ENCODE measurements at places on chromosomes 3 and 15.

- peak; percentile 94 for DNase-seq
These were observed at the start of gene OCA2 for GRCh38 chr15:28098766-28099554. Gene OCA2, minus strand, starts transcription at chr15:28099315. Its CDS starts 17,441 bp downstream, at chr15:28081874.

DNA sequence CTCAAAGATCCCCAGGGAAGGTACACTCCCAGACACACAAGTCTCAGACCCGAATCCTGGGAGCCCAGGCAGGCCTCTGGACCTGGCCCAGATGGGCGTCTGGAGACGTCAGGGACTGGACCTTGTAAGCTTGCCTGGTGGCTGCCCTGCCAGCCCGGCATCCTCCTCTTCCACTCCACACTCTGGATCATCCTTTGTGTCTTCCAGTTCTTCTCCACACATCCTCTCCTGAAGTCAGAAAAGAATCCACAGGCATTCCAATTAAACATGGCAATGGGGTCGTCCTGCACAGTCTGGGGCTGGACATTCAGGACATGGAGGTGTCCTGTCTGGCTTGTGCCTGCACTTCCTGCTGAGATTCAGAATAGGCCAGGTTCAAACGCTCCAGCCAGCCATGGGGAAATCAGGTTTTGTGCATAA, 208.8 kb upstream of the IGF1R start:
- no peak for DNase-seq

GRCh38 chr3:108605028-108605427, 15.5 kb downstream of the DZIP3 start:
- DNase-seq = no peak

DNA sequence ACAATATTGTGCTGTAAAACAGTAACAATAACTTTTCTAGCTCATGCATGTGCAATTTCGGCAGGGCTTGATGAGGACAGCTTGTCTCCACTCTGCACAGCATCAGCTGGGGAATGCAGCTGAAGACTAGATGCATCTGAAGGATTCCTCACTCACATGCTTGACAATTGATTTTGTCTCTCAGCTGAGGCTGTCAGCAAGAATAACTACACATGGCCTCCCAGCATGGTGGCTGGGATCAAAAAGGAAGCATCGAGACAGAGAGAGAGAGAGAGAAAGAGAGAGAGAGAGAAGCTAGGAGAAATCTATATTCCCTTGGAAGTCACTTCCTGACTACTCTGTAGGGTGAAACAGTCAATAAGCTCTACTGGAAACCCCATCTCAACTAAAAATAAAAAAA, 487.1 kb downstream of the PLOD2 start:
- DNase-seq = no peak

- DNase-seq = no peak
These were observed 9.6 kb upstream of the TIPARP start for GRCh38 chr3:156664831-156665178.

DNA sequence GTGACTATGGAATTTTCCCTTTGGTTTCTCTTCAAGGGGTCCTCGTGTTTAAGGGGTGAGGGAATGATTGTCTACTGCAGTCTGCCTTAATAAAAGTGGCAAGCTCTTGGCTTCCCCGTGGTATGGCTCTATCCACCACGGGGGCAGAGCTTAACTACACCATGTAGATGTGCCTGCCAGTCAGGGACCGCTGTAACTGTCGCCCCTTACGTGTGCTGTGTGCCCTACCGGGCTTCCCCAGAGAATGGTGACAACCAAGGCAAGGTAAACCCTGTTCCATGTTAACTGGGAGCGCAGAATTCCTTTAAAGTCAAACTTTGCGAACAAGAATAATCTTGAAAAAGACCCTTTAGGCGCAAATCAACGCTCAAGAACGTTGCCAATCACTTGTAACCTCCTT, 966 bp upstream of the C3orf80 start:
- no peak for DNase-seq

DNA sequence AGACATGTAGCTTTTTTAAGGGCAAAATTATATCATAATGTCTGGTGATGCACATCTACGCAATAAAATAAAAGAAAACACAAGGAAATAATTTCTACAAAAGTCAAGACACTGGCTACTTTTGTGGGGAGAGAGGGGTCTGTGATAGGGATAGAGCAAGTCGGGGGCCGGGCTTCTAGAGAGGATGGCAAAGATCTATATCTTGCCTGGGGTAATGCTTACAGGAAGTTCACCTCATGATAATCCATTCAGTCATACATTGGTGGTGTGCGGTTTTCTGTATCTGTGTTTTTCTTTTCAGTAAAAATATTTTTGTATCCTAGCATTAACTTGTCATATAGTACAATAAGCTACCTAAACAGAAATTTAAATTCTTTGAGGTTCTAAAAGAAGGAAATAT, 178.8 kb downstream of the ARRDC4 start:
- no peak for DNase-seq

GRCh38 chr3:42668793-42669217, 15.3 kb downstream of the ZBTB47 start:
- DNase-seq = no peak

- no peak for DNase-seq
These were observed 214.8 kb downstream of the KCNH8 start for GRCh38 chr3:19363071-19363470.

GRCh38 chr3:36751326-36751725, 13.0 kb downstream of the DCLK3 start:
- no peak for DNase-seq

DNA sequence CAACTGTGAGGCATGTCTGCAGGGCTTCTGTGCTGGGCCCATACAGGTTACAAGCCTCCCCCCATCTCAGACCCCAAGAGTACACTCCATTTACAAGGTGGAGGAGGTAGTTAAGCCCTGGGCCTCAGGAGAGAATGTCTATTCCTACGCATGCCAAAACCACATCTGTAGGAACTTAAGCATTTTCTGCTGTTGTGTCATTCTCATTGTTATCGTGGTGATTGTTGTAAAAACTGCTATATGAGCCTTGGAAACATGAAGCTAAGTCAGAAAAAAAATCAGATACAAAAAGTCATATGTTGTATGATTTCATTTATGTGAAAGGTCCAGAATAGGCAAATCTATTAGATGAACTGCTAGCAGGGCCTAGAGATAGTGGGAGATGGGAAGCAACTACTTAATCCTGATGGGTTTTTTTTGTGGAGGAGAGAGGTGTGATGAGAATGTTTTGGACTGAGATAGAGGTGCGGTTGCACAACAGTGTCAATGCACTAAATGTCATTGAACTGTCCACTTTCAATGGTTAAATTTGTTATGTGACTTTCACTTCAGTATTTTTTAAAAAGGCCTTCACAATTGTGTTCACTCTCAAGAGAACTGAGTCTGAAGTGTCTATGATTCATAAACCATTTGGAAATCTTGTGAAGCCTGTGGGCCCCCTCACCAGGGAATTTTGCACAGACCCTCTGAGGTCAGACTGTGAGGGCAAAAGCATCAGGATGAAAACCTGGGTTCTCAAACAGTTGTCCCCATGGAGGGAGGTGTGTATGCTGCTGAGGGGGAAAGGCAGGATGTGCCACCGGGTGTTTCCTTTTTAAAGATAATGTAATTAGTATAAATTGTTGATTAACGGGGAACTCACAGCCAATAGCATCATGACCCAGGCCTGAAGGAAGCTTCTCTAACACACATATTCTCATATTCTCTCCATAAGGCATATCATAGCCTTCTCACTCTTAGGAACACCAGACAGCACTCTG, 3.2 kb downstream of the RTP3 start:
- DNase-seq = no peak

DNA sequence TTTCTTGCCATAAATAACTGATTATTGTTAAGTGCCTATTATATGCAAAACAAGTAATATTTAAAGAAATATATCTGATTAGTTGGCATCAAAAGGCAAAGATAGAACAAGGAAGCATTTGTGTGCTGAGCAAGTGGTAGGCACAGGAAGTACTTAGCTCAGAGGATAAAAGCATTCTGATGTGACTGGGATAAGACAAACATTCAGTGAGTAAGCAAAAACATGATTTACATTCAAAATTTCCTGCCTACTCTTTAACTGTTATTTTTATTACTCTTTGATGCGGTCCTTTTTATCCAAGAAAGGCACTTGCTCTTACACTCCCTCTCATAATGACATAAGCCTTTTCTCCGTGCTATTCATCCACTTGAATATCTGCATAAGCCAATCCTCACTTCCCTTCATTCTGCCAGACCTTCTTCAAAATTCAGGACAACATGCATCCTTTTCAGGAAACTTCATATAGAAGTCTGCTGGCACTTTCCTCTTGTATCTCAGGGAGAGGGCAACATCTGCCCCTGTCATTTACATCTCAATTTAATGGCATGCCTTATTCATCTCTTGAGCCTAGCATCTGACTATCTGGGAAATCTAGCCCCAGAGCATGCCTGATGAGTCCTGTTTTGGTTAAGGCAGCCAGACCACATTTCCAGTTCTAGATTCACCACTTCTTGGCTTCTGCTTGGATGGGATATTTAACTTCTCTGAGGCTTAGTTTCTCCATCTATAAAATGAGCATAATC, 478.2 kb upstream of the ROBO2 start:
- peak; percentile 3 for DNase-seq

- no peak for DNase-seq
These were observed 124.1 kb downstream of the SERPINI1 start for GRCh38 chr3:167859610-167860009.

- no peak for DNase-seq
These were observed 11.7 kb downstream of the CCR1 start for GRCh38 chr3:46196261-46196957.

DNA sequence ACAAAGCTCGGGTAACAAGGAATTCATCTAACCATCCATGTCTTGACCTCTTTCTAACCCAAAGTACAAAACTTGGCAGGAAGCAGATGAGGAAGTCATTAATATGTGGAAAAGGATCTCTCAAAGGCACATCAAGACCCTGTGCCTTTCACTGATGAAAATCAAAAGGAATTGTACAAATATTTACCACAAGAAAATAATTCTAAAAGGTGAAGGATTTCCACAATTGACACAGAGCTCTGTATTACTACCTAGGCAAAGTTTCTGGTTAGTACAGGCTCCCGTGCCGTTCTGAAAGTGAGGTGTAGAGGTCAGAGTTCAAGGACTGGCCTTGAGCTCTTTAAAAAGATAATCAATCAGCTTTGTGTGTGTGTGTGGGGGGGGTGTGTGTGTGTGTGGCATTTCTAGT, 239.7 kb upstream of the ICE2 start:
- DNase-seq = no peak

DNA sequence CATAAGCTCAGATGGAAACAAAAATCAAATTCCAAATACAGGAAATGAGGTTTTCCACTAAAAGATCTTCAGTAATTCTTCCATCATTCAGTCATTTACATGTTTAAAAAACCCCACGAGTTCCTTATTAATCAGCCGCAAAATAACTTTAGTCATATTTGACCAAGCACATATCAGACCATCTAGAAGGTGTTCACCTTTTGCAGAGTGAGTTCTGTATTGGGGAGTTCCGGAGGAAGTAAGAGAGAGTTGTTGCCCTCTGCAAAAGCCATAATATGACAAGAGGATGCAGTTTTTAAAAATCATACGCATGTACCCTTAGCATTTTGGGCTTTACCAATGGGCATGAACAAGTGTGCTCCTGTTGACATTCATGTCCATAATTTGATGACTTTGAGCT, 61.6 kb downstream of the CCR1 start:
- DNase-seq = no peak

GRCh38 chr3:41436983-41437382, 237.7 kb downstream of the CTNNB1 start:
- DNase-seq = no peak

GRCh38 chr3:58999774-59000160, 50.1 kb downstream of the CFAP20DC start:
- no peak for DNase-seq

- no peak for DNase-seq
These were observed 1.5 kb upstream of the SLC24A5 start for GRCh38 chr15:48119277-48119676.

GRCh38 chr3:8741581-8742261, 8.1 kb downstream of the CAV3 start:
- no peak for DNase-seq

- DNase-seq = no peak
These were observed 35.7 kb upstream of the ABHD17C start for GRCh38 chr15:80659375-80659774.

DNA sequence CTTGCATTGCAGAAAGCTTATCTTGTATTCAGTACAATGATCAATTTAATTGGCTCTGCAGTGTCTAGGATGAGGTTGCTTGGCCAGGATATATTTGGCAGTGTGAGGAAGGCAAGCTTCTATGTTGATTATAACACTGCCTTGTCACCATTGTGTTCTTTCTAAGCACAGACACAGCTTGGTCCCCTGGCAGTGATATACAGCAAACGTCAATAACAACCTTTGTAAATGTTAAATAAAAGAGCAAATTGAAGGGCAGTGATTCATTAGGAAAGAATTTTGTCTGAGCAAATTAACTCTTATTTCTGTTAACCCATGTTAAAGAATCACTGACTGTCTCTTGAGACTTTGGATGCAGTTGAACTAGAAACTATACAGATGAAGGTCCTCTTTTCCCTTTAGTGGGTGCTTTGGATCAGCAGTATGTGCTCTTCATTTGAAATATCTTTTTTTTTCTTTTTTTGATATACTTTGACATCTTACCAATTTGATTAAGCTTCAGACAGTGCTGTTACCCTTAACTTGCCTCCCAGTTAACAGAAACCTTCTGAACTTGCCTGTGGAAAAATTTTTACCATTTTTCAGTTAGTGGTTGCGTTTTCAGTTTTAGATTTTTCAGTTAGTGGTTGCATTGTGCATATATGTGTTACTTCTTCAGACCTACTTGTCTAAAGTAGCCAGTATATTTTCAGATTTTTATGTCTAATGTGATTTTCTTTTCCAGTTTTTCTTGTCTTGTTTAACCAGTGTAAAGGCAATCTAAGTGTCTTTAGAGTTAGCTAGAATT, 199.8 kb downstream of the TCF12 start:
- peak; percentile 35 for DNase-seq

DNA sequence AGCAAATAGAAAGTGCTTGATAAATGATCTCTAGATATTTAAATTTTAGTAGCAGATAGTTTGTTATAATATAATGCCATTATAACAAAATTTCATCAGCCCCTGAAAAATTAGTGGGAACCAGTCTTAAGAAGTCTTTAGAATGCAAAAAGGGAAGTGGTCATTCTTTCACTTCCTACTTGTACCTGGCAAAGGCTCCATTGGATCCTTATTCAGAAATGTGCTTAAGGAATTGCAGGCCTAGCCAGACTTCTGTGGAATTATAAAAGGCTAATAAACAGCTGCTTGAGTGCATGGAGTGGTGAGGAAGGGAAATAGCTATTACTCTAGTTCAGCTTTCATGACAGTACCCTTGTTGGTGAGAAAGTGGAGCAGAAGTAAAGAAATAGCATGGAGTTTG, 24.2 kb downstream of the PPM1L start:
- DNase-seq = no peak

GRCh38 chr3:114110439-114110838, 53.9 kb downstream of the QTRT2 start:
- no peak for DNase-seq

- DNase-seq = no peak
These were observed 64.5 kb downstream of the FLNB start for GRCh38 chr3:58072763-58073130.

DNA sequence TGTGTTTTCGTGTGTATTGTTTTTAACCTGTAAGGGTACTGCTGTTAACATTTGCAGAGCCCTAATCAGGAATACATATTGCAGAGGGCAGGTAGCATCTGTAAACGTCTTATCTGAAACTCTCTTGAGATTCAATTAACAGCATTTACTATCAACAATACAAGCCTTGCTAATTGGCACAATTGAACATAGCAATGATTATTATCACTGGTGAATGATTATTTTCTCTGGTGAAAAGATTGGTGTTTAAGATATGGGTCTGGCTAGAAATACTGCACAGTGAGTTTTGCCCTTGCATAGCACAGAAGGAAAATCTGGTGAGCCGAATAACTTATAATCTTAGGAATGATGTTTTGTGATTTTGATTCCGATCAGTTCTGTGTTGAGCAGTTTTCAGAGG, 5.9 kb upstream of the CNTN4 start:
- DNase-seq = no peak

Measured in NCI-H1417 (cell line).